ENCODE measurements at places on chromosomes 7 and 10.
A peak's percentile ranks its signal among the peaks of the same experiment; 100 is the strongest.

DNA sequence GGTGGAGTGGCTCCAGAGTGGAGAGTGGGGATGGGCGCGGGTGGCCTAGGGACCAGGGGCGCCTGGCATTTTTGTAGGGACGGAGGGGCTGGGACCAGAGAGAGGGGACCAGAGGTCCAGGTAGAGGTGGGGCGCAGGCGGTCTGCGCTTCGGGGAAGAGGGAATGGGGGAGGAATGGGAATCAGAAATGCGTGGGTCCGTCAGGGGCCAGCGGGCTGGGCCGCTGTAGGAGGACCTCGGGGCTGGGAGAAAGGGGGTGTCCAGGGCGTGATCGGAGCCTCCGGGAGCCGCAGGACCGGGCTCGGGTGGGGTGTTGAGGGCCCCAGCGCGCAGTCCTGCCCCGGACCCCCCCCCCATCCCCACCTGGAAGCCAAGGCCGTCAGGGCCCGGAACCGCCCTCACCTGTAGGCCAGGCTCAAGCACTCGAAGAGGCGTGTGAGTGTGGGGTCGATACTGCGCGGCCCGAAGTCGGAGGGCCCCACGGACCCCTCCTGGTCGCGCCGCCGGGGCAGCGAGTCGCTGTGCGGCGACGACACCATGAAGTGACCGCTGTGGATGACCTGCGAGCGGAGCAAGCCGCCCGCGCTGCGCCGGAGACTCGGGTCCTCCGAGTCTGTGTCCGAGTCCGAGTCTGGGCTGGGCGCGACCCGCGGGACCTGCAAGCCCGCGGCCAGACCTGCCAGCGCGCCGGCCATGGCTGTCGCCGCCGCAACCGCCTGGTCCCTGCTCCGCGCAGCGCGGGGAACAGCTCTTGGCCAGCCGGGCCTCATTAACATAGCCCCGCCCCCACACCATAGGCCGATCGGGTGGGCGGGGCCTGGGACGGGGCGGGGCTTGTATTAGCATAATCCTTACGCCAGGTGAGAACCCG, at the start of gene MLXIPL:
TSS of gene MLXIPL (minus strand) at position 725 of the 871 bp plus-strand sequence. CDS start at position 695, 30 bp downstream.
- DNase-seq = peak; percentile 46

DNA sequence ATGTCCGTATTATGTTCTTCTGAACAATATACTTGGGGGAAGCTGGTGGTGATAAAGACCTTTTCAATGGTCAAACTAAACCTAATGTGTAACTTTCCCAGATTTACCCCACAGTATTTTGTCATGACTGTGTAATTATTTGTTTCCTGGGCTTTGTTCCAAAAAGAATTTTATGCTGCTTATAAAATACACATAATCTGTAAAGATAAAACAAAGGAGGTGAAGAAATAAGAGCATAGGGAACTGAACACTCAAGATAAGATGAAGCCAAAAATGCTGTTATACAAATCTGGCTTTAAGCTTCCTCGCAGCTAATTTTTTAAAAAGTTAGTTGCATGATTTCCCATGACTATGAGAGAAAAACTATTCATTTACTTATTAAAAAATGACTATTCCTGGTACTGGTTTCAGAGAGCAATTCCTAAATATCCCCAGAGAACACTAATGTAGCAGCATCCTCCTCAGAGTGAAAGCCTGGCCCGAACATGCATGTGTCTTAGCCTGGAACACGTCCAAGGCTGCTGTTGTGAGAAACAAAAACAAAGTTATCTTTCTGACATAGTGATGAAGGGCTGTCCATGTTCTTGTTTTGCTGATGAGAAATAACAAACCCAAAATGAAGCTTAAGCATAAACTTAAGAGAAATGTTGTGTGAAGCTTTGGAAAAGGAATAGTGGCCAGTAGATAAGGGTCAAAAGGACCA, 33.9 kb downstream of the MALSU1 start:
- DNase-seq = no peak

DNA sequence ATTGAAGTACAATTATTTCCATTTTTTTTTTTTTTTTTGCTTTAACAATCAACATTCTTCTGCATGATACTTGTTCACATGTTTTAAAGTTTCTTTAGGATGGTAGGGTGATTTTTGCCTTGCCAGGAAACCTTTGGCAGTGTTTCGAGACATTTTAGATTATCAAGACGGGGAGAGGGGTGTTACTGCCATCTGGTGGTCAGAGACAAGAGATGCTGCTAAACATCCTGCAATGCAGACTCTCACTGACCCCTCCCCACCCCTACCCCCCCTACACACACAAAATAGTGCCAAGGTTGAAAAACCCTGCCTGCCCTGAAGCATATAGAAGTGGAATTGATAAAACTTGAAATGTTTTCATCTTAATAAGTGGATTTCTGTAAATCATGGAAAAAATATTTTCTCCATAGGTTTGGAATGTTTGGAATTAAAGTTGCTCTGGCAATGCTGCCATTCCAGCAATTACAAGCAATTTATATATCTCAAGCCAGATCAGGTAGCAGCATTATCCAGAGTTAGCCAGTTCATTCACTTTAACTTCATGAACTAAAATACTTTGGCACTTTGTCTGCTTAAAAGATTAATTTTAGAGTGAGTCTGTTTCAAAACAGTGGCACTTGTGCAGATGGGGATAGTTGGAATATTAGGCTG, 62.1 kb downstream of the SDHAF3 start:
- peak; percentile 49 for DNase-seq

DNA sequence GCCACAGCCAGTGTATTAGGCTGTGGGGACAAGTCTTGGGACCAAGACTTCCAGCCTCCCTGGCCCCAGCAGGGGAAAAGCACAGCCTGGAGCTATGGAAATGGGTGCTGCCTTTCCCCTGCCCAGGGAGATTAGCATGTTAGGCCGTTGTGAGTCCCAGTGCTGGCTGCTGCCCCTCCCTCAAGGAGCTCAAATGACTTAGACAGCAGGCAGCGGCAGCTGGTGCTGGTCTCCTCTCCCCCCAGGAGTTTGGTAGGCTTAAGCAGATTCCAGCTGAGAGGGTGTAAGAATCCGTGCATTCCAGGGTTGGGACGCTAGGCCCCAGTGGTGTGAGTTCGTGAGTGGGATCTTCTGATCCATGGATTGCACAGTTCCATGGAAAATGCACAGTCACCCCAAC, 301.5 kb upstream of the PHF14 start:
- peak; percentile 80 for DNase-seq

DNA sequence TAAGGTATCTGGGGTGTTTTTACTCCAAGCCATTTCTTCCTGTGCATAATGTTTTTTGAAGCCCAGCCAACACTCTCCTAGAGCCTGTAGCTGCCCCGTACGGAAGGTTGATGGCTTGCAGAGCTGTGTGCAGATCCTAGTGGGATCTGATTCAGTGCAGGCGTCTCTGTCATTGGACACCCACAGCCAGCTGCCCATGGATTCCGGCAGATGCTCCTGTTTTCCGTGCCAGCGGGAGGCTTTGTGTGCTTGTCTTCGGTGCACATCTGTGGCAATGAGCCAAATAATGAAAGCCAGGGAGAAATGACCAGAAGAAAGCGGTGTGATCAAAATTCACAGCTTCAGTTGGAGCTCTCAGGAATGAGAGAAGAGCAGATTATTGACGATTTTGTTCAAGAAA, 426.4 kb downstream of the TYW1 start:
- peak; percentile 61 for DNase-seq

DNA sequence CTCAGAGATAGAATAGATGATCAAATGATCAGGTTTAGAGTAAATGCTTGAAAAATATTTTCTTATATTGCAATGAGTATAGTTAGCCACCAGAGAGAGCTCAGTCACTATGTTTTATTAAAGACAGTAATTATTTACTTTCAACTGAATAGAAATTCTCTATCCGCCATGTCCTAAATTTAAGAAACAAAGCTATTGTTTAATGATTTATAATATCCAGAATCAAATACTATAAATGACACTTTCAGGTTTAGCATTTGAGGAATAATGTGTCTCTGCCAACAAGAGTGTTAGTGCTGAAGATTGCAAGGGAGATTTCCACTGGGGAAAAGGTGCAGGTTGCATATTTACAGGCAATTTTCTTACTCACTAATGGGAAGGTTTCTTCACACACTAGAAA, 184.7 kb downstream of the DGKB start:
- DNase-seq = no peak

DNA sequence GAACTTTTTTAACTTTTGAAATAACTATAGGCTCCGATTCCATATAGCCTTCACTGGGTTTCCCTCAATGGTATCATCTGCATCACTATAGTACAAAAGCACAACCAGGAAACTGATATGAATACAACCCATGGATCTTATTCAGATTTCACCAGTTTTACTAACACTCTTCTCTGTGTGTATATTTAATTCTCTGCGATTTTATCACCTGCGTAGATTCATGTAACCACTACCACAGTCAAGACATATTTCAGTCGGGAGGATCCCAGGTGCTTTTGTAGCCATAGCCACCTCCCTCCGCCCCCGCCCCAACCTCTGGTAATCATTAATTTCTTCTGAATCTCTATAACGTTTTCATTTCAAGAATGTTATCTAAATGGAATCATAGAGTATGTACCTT, 82.8 kb upstream of the C7orf33 start:
- DNase-seq = no peak

DNA sequence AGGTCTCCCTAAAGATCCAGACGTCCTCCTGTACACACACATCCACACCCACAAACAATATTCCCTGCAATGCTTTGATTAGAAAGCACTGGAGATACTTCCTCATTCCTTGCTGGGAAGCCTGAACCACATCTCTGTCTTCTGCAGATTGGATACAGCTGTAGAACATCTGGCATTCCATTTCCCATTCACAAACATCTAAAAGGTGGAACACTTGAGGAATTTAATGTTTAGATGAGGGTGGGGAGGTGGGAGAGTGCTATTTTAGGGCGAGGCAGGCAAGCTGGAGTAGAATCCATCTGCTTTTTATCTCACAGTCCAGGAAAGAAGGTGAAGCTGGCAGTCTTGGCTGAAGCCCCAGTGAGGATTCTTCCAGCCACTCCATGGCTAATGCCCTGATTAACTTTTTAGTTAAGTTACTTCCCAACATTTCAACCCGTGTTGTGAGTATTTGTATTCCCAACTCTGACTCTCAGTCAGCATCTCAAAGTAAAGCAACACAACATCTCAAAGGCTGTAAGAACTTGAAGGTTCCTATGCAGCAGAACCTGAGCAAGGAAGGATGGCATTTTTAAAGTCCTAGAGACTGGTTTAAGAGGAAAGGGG, 46.1 kb downstream of the CYTH3 start:
- no peak for DNase-seq

DNA sequence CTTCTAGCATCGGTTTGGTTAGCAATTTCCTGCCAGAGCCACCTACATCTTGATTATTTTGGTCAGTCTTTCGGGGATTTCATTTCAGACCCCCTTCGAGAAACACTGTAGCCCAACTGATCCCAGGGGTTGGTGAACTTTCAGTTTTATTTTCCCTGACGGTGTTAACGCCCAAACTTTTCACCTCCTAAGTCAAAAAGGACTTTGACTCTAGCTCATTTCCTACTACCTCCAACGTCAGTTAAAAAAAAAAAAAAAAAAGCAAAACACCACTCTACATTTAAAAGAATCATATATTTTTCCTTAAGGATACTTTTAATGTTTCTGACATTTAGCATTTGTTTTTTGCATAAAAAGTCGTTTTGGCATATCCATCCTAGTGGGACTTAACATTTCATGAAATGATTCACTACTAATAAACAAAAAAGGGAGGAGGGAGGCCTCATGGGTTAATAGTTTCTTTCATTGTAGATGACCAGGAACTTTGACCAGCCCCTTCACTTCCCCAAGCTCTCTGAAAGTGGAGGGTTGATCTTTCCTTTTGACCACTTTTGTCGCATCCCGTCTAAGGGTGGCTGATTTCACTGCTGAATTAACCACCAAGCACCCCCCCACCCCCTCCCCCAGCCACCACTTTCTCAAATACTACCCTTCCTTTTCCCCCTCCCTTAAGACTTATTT, 764 bp upstream of the TCF7L2 start:
- DNase-seq = no peak

DNA sequence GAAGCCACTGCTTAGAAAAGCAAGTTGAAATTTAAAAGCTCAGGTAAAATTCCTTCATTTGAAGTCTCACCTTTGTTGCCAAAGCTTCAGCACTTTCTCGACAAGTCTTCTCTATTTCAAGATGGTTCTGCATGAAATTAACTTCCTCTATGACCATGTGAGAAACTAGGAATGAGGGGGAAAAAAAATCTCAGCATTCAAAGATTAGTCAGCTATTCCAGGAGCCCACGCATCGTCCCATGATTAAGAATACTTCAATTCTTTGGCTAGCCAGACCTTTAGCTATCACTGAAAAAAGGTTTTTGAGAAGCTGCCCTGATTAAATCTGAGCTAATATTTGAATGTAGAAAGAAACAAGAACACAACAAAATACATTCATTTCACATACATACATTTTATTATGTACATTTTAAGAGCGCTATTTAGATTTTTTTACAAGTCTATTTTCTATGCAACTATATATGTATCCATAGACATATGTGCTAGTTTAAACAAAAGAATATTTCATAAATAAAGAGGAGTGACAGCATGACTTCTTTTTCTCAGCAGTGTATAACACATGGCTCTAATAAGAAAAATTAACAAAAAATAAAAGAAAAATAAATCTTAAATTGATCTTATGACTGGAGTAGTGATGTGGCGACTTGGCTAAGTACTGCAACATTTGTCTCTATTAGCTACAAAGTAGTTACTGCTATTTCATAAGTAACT, 44.8 kb downstream of the SHTN1 start:
- DNase-seq = no peak

DNA sequence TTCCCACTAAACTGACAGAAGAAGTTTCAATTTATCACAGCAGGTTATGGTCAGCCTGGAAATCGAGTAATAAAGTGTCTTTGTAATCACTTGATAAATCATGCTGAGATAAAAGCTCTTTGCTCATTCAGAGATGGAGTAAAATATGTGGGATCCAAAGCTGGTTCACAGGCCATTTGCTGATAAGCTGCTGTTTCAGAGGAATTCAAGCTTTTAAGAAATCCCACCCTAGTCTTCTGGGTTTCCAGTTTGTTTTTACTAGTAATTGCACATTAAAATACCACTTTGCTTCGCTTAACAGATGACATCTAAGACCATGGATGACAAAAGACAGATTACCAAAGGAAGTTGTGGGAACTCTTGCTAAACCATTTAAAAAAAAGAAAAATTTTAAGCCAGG, 37.4 kb upstream of the CDK6 start:
- DNase-seq = no peak

DNA sequence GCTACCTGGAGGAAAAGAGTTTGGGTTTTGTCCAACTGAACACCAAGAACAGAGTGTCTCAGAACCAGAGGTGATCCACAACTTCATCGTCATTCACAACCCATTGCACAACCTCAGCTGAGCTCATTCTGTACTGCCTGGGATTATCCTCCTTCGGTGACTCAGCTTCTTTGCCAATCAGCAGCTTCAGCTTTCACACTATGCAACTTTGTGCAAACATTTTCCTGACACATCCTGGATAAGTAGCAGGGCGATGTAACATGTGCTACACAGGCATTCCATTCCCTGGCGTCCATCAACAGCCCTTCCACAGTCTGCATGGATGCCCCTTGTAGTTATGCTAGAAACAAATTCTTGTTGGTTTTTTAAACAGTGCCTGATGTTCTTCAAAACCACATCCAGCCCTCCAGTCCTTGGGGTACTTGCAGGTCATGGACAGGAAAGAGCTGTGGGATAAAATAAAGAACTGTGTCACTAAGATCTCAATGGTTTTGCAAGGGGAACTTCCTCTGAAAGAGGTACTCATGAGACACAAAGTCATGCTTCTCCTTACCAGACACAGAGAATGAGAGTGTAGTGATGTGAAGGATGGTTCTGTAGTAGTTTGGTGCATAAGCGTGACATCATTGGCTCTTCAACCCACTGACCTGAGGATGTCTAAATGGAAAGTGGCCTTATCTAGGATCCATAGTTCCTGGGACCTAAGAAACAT, 478.5 kb downstream of the KIF20B start:
- DNase-seq = no peak
